ENCODE measurements at places on chromosomes 6 and 20.

DNA sequence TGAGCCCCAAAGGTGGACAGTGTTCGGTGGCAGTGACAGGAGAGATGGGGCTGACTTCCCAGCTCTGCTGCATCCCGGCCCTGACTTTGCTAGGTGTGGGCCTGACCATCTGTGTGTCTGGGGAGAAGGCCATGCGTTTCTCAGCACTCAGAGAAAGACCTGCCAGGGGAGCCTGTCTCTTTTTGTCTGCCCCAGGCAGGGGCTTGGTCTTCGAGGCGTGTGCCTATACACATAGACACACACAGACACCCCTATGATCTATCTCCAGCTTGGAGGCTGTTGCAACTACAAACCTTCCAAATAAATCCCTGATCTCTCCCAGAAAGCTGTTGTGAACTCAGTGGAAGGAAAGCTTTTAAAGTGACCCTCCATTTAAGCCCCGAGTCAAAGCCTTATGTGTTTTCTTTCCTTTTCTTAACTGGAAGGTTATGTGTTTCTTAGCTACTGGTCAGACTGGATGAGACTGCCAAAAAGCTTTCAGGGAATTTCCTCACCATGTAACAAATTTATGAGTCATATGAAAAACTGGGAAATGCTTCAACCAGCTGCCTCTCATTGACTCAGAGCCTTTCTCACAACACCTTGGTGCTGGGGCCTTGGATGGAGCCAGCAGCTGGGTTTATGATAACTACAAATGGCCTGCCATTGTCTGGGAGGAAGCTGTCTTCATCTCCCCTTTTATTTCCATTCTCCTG lies 102.6 kb downstream of the CDC5L start:
- peak; percentile 93 for DNase-seq

GRCh38 chr6:119643876-119644275 lies 294.3 kb upstream of the MAN1A1 start:
- DNase-seq, result no peak

DNA sequence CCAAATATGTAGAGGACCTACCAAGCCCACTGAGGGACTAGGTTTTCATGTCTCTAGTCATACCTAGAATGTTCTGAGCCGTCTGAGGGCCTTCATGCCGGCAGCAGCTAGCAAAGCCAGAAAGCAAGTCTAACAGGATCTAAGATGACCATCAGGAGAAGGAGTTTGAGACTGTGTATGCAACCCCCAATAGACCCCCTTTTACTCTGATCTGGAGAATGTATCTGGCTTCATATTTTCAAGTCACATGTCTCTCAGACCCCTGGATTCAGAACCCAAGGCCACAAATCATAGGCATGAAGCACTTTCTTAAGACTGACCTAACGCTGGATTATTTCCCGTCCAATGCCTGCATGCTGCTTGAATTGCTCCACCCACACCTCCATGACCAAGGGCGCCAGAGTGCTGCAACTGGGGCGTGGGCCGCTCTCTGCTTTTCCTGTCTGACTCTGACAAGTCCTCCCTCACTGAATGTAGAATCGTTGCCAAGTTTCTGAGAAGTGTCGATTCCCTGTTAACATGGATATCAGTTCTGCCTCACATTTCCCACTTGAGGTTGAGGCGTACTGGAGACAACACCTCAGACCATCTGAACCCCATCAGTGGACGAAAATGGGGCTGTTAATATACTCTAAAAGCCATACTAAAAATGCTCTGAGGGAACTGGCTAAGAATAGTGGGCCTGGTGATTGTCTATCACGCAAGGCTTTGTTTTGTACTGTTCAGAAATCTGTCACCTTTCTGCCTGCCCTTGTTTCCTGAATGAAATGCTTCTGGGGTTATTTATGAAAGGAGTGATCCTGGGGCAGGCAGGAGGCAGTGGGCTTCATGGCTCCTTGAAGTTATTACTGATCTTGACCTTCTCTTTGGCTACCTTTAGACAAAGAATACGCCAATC lies 23.9 kb upstream of the ASXL1 start:
- DNase-seq, result no peak

DNA sequence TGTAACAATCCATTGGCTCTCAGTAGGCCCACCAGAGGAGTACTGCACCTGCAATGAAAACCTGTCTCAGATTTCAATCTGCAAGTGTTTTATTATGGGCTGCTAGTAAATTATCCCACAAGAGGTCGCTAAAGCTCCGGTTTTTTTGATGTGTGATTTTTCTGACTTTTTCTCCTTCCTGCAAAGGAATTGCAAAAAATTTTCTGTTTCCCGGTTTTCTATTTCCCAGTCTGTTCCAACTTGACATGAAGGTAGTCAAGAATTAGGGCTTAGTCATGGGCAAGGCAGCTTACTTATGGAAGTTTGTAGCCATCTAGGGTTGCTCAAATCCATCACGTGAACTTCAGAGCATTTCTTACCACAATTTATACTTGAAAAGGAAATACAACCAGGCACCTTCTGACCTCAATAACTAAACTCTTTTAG lies 38.5 kb upstream of the AHI1 start:
- DNase-seq, result peak; percentile 63

DNA sequence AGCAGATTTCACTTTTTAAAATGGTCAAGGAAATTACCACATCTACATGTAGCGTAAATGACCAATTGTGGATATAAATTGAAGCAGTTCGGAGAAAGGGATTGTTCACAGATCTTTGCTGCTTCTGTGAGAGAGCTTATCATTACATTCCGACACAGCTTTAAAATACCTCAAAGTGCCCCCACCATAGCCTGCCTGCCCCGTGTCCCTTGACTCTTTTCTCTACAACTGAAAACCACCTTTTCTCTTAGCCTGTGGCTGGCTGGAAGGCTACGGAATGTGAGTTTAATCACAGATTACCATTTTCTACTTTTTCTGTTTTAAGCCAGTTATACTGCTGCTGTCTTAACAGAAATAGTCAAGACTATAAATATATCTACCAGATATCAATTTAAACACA lies 347.2 kb upstream of the MAP3K7 start:
- no peak for DNase-seq

- no peak for DNase-seq
Measured at GRCh38 chr6:43940071-43940392, 170.0 kb downstream of the VEGFA start.

GRCh38 chr6:58419321-58419720 lies 1101.9 kb downstream of the PRIM2 start:
- DNase-seq, result no peak

- no peak for DNase-seq
Measured at GRCh38 chr6:63486196-63486595, 86.1 kb upstream of the LOC128125822 start.

GRCh38 chr6:78629154-78629721 lies 238.1 kb upstream of the IRAK1BP1 start:
- peak; percentile 76 for DNase-seq

GRCh38 chr6:136529710-136530109 lies 20.5 kb downstream of the MAP7 start:
- DNase-seq, result peak; percentile 58

DNA sequence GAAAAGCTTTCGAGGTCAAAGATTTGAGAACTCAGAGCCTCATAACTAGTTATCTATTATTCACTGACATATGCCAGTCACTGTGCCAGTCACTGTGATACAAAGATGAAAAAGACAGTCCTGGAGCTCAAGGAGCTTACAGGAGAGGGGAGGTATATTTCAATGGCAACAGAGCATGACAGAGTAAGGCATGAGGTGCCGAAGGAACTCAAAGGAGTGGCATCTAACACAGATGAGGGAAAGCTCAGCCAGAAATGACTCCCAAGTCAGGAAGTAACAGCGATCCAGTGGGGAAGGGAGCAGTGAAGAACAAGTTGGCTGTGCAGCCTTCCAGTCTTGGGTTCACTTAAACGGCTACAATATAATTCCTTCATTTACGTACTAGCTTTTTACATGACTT lies 46.6 kb downstream of the DTNBP1 start:
- no peak for DNase-seq

DNA sequence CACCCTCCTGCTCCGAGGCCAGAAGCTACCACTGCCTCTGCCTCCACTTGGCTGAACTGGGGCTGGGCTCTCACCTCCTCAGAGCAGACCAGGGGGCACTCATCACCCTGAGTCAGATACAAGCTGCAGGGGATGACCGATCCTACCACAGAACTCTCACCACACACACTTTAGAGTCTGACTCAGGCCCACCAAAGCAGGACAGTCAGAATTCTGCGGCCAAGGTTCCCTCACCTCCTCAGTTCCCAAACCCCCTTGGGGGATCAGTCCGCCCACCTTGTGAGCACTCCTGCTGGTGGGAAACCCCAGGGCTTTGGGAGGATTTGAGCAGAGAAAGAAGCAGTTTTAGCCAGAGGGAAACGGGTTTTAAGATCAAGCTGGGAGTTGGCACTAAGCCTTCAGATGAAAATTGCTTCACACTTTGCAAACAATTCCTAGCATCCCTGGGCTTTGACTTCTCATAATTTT lies 587.8 kb upstream of the JAG1 start:
- DNase-seq, result peak; percentile 75

- DNase-seq, result peak; percentile 44
Measured at GRCh38 chr6:7264041-7264440, 49.0 kb downstream of the SSR1 start.

DNA sequence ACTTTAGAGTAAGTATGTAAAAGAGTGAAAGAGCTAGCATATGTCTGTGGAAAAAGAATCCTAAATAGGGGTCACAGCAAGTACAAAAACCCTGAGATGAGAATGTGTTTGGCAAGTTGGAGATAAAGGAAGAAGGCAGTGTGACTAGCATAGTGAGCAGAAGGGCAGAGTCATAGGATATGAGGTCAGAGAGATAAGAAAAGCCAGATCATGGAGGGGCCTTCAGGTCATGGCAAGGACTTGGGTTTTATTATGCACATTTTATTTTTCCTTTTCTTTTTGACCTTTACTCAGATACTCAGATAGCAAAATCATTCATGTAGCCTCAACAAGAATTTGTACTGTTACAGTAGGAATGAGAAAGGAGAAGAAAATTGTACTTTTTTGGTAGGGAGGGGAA lies 138.0 kb downstream of the GJA1 start:
- peak; percentile 61 for DNase-seq

GRCh38 chr20:46013829-46014516 lies 5.3 kb downstream of the MMP9 start:
- DNase-seq, result peak; percentile 94

DNA sequence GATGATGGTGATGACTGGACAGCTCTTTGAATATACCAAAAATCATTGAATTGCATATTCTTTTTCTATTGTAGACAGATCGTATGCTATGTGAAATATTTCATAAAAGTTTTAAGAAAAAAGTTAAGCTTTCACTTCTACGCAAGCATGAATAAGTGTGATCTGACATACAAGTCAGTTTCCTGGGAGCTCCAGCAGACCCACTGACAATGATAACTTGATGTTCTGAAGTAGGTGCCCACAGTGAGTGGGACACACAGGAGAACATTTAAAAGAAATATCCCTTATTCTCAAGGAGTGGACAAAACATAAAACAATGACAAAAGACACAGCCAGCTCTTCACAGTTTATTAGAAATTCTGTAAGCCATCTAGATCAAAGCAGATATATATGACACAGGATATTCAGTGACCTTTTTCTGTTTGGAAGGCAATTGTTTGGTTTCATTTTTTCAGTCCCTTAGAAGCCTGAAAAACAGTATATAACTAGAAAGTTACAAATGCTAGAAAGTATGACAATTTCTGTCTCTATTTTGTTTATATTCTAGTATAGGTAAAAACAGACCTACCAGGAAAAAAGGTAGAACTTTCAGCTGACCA lies 101.4 kb downstream of the IRF4 start:
- no peak for DNase-seq

- DNase-seq, result no peak
Measured at GRCh38 chr20:11302436-11302835, 615.3 kb upstream of the BTBD3 start.

DNA sequence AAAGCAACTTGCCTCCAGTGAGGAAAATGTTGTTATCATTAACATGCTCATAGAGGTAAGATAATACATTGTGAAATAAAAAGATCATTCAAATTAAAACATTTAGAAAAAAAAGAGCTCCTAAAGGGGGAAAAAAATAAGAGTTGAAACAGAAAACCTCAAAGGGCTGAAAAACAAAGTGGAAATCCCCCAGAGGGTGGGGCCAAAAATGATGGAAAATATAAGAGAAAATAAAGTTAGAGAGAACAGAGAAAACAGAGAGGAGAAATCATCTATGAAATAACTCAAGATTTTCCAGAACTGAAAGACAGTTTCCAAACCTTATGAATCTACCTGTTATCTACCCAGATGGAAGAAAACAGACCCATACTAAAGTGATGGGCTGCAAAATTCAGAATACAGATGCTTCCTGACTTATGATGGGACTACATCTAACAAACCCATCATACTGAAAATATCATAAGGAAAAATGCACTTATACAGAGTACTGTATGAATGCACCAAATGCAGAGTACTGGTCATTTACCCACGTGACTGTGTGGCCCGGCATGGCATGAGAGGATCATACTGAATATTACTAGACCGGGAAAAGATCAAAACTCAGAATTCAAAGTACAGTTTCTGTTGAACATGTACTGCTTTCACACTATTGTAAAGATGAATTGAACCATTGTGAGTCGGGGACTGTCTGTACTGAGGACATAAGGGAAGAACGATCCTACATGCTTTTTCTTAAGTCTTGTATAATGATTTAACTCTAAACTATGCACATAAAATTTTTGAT lies 4.0 kb downstream of the ZBTB24 start:
- no peak for DNase-seq

DNA sequence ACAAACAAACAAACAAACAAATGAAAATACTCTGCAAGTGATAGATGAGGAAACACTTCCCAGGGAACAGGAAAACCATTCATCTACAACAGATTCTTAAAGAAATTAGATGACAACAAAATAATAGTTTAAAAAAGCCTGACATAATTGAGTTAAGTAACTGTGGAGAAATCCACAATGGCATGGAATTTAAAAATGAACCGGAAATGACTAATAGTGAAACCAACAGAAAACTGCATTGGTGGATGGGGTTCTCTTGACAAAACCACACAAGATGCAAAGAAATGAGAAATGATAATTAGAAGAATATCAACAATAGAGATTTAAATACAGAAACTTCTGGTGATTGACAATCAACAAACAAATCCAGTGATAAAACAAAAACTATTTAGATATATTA lies 785.6 kb downstream of the QKI start:
- DNase-seq, result no peak

DNA sequence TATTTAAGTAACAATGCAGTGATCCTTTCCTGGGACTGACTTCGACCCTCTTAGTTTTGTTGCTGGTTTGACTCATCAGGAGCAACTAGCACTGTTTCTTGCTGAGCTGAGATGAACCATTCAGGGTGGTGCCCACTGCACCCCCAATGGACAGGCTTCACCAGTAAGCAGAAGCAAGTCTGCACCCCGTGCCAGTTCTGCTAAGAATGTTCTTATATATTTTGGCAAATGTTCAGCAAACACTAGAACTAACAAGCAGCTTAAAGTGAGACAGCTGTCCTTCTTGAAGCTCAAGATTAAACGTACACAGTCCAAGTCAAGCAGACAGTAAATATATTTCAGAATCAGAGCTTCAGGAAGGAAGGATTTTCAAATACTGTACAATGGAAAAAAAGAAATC lies 561.3 kb upstream of the CDH4 start:
- no peak for DNase-seq

DNA sequence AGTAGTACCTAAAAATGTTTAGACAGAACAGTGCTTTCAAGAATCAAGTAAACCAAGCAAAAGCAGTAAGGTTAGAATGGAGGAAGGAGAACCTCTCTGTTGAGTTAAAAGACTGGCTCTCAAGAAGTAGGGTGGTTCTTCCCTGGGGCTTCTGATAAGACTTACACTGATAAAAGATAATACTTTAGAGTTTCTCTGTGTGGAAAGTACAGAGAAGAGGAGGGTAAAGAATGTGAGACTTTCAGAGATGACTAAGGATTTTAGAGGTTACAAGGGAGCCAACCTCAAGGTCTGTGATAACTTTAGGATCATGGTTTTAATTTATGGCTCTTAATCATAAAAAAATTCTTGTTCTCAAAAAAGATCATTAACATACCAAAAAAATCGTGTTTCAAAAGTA lies 30.9 kb upstream of the ALDH8A1 start:
- no peak for DNase-seq
